Suppressor macrophage treated with lipopolysaccharide for 1 hour (primary cell): ENCODE measurements at places on chromosomes 5 and 9.

DNA sequence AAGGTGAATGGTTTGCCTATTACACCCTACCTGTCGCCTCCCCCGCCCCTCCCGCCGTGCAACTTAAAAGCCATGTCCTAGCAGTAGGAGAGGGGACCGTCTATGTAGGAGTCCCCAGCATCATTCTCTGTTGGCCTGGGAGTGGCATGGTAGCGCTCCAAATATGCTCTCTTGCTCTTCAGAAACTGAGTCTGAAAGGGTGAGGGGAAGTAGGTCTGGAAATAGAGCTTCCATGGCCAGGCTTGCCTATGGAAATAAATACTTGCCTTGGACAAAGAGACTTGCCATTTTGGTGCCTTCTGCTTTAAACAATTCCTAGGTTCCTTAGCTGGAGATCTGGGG lies 1.4 kb downstream of the RGS7BP start:
- no peak for DNase-seq

DNA sequence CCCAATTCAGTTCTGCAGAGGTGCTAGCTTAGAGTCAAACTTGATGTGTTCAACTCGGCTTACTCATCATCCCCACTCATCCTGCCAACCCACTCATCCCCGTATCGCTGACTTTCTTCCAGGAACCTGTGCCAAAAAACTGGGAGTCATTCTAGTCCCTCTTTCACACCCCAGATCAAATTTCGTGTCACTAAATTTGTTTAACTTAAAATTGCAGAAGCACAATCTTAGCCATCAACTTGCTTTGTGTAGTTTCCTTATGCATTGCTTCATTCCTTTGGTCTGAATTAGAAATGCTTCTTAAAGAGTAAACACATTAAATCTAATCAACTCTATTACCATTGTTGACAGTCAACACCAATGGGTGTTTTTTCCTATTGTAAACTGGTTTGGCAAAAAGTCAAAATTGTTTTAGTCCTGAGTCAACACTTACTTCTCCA lies 162.4 kb downstream of the TTC39B start:
- DNase-seq: no peak

DNA sequence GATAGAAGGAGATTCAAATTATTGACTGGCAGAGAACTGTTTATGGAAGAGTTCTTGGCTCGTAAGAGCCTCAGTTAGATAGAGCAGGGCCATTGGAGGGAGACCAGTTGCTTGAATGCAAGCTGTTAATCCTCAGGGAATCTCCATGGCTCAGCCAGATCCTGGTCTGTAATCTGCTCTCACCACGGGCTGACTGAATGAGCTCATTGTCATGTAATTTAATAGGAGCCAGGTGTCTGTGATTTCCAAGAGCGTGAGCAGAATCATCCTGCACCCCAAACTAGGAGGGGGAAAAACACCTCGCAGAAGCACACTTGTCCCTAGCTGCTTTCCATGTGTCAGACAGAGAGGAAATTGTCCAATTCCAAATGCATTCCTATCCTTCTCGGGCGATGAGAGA lies 19.1 kb upstream of the KCNMB1 start:
- no peak for DNase-seq

DNA sequence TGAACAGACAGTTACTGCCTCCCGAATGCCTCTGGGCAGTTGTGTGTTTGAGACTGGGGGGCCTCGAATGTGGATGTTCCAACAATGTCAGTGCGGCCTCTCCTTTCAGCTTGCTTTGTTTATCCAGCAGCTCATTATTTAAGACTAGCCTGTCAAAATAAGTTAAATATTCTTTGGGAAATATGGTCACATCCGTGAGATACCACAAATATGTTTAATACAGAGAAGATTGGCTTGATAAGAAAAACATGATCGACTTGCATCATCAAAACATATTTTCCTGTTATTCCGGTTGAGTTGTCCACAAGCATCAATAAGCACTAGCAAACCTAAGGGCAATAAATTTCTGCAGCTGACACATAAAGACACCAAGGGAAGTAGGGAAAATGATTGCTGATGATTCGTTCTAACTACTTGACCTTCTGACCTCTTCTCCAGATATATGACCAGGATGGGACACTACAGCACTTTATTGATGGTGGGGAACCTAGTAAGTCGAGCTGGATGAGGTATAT lies 66.5 kb downstream of the PRDM6 start:
- DNase-seq: no peak

- DNase-seq: no peak
Measured at GRCh38 chr9:138120511-138121437, 243.2 kb downstream of the CACNA1B start.

GRCh38 chr5:125411744-125412560 lies 665.5 kb upstream of the ZNF608 start:
- DNase-seq: no peak

DNA sequence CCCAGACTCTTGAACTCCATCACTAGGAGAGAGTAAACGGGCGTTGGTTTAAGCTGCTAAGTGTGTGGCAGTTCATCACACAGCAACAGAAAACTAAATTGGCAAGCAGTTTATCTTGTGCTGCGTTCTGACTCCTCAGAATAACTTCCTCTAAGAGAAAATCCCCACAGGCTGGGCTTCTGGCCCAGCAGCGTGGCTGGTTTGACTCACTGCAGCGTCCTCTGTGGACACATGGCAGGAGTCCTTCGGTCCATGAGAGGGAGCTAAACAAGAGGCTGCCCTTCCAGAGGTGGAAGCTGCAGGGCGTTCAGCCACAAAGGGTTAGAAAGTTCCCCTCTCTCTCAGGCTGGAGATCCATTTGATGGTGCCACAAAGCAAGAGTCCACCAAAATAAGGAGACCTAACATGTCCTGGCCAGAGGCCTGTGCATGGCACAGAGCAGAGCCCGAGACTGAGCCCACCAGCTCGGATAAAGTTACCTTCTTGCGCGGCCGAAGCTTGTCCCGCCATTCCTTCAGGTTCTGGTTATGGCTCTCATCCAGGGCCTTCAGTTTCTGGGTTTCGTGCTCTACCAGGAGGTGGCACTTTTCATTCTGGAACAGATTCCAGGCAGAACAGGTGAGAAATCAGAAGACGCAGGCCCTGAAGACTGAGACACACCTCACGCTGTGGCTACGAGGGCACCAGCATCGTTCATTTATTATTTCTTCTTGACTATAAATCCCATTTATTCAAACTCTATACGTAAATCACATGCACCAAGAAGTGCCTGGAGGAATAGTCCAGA lies 46.2 kb upstream of the FBXW11 start:
- peak; percentile 64 for DNase-seq

DNA sequence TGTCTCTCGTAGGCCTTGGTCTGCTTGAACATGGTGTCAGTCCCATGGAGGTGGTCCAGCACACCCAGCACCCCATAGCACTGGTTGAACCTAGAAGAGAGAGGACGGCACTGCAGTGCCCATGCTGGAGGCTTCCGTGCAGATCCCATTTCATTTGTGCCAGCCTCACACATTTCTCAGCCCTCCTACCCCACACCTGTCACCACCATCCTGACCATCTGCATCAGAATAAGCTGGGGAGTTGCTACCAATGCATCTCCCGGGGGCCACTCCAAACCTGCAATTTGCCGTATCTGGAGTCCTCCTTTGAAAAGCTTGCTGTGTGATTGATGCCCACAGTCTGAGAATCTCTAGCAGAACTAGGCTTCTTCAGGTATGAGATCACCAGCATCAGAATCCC lies 30.0 kb downstream of the FAXDC2 start:
- DNase-seq: no peak
